Fibroblast of mammary gland (primary cell): ENCODE measurements at places on chromosomes 16 and 17.
A peak's percentile ranks its signal among the peaks of the same experiment; 100 is the strongest.

DNA sequence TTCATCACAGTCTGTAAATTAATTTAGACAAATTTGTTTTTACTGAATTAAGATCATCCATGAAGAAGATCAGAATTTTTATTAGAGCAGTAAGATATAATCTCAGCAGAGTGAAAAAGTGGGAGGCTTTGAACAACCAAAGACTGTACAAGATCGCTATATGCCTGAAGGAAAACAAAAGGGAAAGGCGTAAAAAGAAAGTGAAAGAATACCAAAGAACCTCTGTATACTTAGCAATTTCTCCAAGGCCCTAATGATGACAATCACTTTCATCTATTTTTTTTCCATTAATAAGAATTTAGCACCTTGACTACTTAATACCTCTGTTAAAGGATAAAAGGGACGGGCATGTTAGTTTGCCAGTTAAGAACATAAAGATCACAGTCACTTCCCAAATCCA lies 38.6 kb upstream of the ABCA10 start:
- no peak for DNase-seq

DNA sequence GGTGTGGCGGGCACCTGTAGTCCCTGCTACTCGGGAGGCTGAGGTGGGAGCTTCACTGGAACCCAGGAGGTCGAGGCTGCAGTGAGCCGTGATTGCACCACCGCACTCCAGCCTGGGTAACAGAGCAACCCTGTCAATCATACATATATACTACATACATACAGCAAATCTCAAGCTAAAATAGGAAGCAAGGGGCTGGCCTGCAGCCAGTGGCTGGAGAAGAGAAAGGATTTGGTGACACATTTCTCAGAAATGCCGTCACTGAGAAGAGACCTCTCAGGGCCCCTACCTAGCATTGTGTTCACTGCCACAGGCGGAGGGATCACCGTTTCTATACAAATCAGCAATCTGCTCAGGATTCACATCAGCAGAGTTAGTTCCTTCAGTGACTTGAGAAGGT lies 16.9 kb downstream of the NARF start:
- DNase-seq, result no peak

GRCh38 chr16:80807906-80808305 lies 3.5 kb upstream of the CDYL2 start:
- peak; percentile 8 for DNase-seq

- DNase-seq, result no peak
Observed at GRCh38 chr17:61134551-61135235, 264.9 kb upstream of the TBX2 start.
